Suprapubic skin (tissue), 4 donors: ENCODE measurements at places on chromosomes 1 and 21.

- peak; percentile 92 for DNase-seq
Observed at GRCh38 chr1:184386312-184387068, at the start of gene C1orf21. TSS of gene C1orf21 (plus strand) at chr1:184387029. CDS start at chr1:184477510, 90,481 bp downstream.

- no peak for DNase-seq
Observed at GRCh38 chr1:217953922-217954321, 322.8 kb downstream of the SPATA17 start.

DNA sequence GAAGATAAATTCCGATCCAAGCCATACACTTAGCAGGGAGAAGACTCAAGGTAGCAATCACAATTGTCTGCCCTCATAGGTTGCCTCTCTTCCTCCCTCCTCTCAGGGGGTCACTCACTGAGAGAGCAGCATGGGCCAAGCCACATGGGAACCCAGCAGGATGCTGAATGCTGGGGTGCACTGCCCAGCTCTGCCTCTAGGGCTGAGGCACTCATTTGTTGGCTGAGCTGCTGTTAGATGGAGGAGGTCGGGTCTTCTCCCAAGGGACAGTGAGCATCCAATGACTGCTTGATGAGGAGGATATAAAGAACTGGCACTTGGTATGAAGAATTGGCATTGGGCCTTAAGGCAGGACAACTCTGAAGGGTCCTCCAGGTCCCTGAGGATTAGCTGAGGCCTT is 418.8 kb downstream of the SIPA1L2 start:
- no peak for DNase-seq

- DNase-seq: no peak
Observed at GRCh38 chr1:21925334-21925940, 11.7 kb downstream of the HSPG2 start.

DNA sequence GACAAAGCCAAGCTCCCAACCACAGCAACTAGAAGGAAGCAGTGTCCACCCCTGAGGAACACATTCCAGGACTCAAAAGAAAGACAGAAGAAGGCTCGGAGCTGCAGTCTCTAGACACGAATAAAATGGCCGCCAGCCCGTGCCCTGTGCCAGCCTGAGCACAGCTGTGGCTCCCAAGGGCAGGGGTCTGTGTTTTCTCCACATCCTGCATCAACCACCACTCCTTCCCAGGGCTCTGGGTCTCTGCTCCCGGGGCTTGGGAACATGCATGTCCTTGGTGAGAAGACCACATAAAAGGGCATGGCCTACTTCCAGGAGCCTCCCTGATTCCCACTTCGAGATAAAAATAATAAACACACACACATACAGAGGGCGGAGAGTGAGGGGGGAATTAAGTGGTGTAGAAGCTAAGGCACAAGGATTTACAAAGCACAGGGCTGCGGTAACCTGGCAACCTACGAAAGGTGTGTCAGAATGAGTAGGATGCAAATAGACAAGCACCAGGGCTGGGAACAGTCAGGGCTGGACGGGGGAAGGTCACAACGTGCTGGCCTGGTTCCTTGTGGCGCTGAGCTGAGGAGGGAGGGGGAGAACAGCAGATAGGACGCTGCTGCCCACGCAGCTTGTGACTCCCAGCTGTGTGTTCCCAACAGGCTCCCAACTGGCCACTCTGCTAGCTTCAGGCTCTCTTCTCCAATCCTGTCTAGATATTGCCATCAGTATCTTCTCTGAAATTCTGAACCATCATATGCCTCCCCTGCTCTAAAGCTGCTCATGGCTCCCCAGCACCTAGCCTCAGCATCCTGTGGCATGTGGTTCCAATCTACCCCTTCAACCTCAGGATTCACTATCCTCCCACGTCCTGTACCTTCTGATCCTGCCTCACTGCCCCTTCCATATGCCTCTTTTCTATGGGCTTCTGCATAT is 72.5 kb downstream of the CD34 start:
- DNase-seq: no peak

DNA sequence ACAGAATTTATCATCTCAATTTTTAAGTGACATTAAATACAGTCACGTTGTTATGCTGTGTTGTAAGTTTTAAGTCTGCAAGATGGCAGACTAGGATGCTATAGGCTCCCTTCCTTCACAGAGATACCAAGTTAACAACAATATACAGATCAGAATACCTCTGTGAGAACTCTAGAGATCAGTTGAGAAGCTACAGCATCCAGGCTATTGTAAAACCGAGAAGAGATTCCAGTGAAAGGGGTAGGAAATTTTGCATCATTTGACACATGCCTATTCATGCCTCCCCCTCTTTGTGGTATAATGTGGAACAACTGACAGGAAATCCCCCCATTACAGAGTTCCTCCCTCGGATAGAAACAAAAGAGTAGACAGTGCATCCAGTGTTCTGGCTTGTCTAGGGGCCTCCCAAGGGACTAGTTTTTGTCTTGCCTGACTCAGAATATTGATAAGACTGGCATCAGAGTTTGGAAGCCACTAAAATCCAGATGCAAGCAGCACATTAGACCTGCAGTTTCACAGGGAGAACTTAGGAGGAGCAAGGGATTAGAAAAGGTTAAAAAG is 80.6 kb downstream of the LBR start:
- DNase-seq: no peak

DNA sequence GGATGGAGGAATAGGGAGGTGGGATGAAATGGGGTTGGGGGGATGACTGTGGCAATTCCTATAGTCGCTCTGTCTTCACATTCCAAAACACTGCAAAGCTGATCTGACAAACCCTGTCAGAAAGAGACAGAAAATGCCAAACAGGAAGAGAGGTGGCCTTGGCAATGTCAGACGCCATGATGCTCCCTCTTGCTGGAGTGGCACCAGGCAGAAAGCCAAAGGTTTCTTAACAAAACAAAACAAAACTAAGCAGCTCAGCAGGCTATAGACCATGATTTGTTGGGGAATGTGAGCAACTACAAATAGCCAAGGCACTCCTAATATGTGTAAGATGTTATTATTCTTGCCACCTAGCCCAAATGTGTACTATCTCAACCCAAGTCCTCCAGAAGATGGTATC is 42.9 kb upstream of the PLA2G2C start:
- no peak for DNase-seq

DNA sequence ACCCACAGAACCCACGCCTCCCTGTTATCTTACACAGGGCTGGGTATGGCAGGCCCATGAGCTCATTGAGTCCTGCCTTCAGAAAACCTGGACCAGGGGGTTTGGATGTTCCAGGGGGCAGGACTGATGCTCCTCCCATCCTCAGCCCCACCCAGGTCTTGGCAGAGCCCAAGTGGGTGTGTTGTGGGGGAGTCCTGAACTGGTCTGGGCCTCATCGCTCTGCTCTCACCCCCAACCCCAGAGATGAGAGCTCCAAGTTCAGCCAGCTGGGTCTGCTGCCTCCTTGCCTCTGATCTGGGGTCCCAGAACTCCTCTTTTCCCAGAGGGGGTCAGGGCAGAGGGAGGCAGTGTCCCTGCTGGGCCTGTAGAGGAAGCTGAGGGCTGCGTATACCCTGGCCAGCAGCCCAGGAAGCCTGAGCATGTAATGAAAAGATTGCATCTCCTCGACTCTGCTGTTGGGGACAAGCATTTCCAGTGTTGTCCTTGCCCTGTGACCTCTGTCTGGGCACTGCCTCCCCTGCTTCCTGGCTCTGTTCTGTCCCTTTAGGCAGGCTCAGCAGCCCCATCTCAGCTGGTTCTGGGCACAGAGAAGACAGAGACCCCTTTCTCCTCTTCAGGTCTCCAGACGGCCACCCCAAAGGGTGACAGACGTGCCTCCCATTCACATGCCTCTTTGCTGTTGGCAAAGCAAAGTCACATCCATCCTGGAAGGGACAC is 54.7 kb upstream of the EPS8L3 start:
- DNase-seq: no peak

DNA sequence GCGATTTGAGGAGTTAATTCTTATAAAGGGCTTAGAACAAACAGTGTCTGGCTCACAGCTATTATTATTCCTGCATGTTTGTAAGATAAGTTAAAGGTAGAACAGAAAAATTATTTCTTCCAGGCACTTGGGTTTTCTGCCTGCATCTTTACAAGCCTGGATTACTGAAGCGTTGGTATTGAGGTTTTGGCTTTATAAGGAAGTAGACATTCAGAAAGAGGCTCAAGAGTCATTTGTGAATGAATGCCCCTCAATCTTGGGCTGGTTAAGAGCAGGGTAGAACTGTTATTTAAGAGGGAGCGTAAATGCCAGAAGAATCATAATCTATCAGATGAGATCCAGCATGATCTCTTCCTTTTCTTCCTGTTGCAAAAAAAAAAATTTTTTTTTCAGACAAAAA is 77.3 kb upstream of the ARID1A start:
- DNase-seq: no peak

DNA sequence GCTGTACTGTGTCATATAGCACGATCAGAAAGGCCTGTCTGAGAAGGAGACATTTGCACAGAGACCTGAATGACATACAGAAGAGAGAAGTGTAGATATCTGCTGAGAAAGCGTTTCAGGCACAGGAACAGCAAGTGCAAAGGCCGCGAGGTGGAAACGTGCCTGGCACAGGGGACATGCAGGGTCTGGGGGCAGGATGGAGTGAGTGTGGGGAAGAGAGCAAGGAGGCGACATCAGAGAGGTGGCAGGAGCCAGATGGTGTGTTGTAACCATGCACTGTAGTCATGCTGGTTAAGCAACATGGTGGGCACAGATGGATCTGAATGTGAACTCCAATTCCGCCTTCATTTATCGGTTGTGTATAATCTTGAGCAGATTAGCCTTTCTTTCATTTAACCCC is 13.0 kb downstream of the KRTCAP2 start:
- DNase-seq: no peak
